Posterior vena cava (tissue), 2 donors: ENCODE measurements at places on chromosomes 6 and 20. TPM values are rescaled to one million over a fixed set of nuclear protein-coding genes. Genes with fewer than 3 reads are reported as not detected.

VNN1 gene
- total RNA-seq: 1.9 TPM

FAM209B gene
- 0.65 TPM for total RNA-seq

- no peak for DNase-seq
Observed at GRCh38 chr6:22600059-22600458, 30.7 kb downstream of the HDGFL1 start.

DNA sequence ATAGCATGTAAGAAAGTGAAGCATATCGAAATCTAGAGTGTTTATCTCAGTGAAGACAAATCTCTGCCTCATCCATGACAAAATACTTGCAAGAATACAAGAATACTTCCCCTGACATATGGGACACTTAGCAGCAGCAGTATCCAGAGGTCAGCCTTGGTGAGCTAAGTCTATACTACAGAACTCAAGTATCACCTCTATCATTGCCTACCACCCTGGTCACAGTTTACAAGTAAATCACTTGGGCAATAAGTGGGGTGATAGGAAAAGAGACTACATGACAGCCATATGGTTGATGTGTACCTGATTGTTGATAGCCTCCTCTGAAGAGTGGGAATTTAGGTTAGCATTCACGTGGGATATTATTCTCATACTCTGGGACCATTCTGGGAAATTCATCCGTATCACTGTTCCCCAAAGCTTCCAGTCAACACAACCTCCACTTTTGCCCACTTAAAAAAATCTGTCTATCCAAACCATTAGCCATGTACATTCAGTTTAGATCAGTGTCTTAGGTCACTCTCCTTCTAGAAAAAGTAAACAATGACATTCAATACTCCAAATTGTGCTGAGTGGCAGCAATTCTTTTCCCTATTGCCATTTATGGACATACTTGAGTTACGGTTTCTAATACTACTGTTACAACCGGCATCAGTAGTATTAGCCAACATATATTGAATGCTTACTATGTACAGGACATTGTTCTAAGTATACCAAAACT, 118.2 kb upstream of the PRSS16 start:
- DNase-seq: no peak

- no peak for DNase-seq
Observed at GRCh38 chr6:14091339-14091978, 26.1 kb upstream of the CD83 start.

DNA sequence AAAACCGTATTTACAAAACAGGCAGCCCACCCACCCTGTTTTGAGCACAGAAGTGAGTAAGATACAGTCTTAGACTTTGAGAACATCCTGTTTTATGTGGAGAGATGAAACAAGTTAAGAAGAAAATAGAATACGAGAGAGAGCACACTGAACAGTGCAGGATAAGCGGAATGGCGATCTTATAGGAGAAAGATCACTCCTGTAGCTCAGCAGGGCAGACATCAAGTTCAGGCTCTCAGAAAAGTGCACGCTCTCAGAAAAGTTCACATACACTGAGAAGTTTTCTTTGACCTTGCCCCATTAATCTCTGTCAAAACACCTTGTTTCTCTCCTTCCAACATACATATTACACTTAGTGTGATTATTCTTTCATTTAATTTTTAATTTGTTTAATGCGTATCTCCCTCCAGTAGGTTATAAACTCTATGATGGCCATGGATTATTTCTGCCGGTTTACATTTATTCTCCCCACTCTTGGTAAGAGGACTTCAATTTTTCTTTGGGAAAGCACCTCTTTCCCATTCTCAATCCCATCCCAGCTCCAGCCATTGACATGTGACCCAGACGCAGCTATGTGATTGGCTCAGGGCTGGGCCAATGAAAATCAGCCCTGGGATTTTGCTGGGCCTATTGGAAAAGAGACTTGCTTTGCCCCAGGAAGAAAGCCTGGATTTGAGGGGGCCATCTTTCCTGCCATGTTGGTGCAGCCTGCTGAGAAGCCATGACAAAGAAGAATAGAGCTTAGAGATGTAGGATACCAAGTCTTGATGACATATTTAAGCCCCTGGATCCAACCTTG, 16.2 kb downstream of the KCNB1 start:
- no peak for DNase-seq

DNA sequence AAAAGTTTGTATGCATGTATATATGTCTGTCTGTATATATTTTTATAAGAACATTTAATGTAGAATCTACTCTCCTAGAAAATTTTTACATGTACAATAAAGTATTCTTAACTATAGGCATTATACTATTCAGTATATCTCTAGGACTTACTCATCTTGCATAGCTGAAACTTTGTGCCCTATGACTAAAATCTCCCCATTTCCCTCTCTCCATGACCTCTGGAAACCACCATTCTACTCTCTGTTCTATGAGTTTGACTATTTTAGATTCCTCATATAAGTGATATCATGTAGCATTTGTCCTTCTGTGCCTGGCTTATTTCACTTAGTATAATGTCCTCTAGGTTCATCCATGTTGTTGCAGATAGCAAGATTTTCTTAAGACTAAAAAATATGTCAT, 205.1 kb upstream of the SMLR1 start:
- DNase-seq: no peak

DNA sequence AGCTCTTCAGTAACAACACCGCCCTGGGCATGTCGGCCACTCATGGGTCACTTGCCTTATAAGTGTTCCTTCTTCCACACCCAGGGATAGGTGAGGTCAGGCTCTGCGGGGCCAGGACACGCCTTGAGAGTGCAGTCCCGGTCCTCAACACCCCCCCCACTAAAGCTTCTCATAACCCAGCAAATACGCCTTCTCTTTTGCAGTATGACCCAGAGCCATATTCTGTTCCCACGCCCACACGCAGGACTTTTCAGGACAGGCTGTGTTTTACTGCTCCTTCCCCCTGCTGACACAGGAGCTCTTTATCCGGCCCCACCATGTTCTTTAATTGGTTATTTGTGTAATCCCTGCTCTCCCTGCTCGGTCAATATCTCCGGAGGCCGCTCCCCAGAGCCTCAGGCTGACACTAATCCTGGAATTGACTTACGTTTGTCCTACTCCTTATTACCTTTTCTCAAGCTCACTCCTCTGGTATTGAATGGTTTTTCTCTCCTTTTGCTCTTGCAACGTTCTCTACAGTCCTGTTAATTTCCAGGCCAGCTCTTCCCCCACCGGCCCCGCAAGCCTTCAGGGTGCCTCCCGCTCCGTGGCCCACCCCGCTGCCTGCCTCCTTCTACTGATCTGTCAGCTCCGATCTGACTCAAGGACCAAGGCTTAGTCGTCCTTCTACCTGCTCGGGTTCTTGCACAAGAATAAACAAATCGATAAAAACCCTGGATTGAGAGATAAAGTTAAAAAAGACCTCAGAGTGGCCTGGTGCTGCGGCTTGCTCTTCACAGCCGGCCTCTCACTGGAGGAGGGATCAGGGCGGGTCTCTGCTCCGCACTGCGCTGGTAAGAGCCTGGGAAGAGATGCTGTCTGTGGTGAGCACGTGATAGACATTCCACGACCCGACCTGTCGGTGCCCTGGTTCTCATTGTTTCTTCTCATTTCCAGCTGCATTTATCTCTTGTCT, 357.5 kb downstream of the ZFAND3 start:
- DNase-seq: peak; percentile 68

GRCh38 chr6:11198663-11199603, 33.5 kb downstream of the NEDD9 start:
- no peak for DNase-seq

DNA sequence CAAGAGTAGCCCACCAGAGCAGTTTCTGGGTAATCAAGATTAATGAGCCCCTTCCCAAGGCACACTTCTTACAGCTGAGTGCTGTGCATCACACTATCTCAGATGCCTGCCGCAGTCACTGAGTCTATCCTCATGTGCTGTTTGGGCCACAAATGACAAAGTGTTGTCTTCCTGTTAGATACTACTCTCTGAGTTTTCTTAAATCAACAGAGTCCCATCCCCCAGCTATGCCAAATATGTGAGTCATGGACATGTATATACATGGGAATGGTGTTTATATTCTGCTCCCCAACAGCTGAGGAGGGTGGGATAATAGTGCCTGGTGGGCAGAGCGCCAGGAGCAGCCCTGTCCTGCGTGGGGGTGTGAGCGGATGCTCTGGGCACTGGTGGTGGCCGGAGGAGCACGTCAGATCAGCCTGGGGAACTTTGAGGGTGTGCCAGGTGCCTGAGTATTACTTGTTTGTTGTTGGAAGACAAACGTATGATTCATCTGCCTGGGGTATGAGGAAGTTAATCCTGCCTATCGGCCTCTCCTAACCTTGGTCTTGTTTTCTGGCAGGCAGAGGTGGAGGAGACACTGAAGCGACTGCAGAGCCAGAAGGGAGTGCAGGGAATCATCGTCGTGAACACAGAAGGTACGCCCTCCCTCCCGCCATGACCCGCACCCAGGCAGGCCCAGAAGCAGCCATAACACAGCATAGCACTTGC, 9.6 kb downstream of the DYNLRB1 start:
- DNase-seq: peak; percentile 93

DNA sequence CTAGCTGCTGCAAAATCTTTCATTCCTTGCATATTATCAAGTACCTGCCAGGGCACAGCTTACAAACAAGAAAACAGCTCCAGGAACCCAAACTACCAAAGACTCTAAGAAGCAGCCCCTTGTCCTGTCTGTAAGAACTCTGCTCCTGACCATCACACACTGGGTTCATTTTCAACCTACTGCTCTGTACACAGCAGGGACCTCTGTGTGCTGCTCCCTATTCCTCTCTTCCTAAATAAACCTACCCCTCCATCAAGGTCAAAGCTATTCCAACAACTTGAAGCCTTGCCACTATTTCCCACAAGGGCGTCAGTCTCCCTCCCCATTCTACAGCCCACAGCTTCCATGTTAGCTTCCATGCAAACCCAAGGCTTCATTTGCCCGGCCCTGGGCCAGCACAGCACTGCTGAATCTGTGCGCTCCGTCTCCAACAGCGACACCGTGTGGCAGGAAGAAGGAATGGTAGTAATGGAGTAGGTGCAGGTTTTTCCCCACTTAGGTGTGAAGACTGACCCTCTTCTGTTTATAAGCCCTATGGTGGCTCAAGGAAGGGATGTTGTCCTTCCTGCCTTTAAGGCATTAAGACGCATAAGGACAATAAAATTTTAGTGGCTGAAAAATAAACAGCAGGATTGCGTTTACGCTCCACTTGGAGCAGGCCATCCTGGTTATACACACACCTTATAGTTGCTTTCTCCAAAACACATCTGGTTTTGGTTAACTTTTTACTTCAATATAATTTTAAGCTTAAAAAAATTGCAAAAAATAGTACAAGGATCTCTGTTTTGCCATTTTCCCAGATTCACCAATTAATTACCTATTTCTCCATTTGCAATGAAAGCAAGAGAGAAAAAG, 115.2 kb upstream of the NXT1 start:
- DNase-seq: peak; percentile 91

DNA sequence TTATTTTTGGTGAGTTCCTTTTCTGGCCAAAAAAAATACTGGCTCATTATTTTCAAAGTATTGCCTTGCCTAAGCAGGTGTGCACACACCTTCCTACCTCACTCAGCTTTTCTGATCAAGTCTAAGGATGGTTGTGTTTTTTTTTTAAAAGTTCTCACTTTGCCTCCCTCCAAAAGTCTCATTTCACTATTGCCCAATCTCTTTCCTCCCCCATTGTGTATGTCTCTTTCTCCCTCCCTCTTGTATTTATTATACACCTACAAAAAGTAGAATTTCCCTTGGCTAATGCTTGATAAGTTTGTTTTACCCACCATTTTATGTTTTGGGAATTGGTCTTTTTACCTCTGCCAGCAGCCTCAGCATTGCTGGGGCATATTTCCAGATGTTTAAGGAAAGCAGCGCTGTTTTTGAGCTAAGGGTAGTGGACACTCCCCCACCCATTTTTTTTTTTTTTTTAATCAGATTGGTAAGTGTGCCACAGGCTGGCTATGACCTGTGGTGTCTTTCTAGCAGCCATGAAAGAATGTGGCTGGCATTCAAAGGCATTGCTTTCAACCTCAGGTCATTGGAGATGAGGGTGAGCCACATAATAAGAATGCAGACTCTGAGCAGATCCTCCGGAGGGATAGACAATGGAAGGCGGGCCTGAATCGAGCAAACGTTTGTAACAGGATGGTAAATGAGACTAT, 668.6 kb downstream of the UTRN start:
- no peak for DNase-seq
